Cerebellar nuclear complex (tissue), 1 donor: ENCODE measurements at places on chromosomes 1 and 21.

DNA sequence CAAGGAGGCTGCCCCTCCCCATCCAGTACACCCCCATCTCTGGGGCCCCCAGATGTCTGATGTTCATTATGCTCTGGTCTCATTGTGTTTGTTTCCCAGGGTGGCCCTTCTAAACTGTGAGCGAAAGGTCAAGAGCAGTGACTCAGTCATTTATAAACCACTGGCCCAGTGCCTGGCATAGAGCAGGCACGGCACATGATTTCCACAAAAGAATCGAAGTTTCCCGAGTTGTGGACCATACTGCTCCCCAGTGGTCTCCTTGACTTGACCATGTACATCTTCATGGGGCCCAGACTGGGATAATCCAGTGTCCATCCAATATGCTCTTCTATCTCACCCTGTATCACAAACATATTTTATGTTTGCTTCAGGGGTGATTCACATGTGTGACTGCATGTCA is 153.3 kb downstream of the NR5A2 start:
- DNase-seq = no peak

GRCh38 chr1:245698116-245698515 is 543.3 kb downstream of the KIF26B start:
- DNase-seq = no peak

GRCh38 chr1:119815361-119815760 is 4.1 kb upstream of the REG4 start:
- no peak for DNase-seq

- no peak for DNase-seq
Measured at GRCh38 chr1:67332653-67333529, 25.2 kb downstream of the IL12RB2 start.

DNA sequence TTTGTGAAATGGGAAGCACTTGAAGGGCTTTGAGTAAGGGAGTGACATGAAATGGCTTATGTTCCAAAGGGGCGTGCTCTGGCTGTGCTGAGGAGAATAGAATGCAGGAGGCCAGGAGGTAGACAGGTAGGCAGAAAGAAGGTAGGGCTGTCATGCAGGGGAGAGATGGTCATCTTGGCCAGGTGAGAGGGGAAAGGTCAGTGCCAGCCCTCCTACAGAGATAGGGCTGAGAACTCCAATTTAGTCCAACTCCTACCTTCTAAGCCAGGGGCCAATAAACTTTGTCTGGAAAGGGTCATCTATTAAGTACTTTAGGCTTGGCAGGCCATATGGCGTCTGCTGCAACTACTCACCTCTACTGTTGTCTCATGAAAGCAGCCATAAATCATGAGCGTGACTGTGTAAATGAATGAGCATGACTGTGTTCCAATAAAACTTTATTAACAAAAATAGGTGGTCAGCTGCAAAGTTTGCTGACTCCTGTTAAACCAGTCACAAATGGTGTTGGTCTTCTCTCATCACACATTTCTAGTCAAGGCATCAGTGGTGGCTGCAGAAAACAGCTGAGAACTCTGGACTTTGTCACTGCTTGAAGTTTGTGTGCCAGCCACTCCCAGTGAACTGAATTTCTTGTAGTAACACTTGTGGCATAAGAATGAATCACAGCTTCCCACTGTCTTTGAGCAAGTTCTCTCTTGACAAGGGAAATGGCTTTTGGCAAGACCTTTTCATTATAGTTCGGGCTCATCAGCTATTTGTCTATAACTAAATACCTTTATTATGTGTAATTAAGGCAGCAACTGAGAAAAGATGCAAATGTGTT is 32.0 kb upstream of the CD2 start:
- no peak for DNase-seq

GRCh38 chr1:84492726-84493125 is 13.5 kb upstream of the SPATA1 start:
- no peak for DNase-seq

GRCh38 chr1:176843352-176844297 is 320.9 kb downstream of the ASTN1 start:
- DNase-seq = no peak

DNA sequence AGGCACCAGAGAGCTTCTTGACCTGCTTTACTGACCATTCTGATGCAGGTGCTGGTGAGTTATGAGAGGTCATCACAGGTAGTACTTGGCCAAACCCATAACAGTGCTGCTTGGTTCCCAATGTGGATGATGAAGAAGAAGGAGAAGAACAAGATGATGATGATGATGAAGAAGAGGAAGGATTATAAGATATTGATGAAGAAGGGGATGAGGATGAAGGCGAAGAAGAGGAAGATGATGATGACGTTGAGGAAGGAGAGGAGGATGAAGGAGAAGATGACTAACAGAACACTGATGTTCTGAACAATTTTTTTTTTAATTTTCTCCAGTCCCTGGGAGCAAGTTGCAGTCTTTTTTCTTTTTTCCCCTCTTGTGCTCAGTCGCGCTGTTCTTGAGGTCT is 23.9 kb upstream of the SLAMF1 start:
- DNase-seq = no peak

GRCh38 chr21:41952568-41953248 is 1.1 kb downstream of the C2CD2 start:
- no peak for DNase-seq

GRCh38 chr1:221525749-221526148 is 216.1 kb downstream of the DUSP10 start:
- no peak for DNase-seq

DNA sequence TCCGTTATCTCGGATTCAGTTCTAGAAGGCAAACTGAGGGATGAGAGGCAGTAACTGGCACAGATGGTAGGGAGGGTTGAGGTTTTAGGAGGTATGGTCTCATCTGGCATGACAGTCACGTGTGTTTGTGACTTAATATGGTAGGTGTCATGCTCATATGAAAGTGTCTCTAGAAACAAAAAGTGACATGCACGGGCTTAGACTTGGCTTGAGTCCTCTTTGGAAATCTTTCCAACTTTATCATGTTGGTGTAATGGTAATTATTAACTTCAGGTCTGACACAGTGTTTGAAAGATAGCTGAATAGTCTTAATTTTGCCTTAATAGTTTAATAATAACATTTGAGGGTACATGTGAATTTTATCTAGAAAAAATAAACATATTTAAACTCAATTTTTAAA is 218.1 kb downstream of the FMN2 start:
- DNase-seq = no peak

DNA sequence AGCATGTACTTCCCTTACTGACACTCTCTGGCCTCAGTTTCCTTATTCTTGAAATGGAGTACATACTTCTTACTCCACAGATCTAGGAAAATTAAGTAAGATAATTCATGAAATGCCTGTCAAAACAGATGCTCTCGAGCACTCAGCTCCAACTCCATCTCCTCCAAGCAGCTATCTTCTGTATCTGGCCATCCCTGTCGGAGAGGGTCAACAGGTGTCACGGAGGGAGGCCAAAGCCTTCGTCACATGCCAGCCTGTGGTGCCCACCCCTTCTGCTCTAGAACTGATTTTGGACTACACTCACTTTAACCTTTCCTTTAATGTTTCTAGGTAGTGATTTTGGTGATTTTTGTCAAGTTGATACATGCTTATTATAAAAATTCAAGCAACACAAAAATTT is 18.8 kb upstream of the PKP1 start:
- DNase-seq = no peak

DNA sequence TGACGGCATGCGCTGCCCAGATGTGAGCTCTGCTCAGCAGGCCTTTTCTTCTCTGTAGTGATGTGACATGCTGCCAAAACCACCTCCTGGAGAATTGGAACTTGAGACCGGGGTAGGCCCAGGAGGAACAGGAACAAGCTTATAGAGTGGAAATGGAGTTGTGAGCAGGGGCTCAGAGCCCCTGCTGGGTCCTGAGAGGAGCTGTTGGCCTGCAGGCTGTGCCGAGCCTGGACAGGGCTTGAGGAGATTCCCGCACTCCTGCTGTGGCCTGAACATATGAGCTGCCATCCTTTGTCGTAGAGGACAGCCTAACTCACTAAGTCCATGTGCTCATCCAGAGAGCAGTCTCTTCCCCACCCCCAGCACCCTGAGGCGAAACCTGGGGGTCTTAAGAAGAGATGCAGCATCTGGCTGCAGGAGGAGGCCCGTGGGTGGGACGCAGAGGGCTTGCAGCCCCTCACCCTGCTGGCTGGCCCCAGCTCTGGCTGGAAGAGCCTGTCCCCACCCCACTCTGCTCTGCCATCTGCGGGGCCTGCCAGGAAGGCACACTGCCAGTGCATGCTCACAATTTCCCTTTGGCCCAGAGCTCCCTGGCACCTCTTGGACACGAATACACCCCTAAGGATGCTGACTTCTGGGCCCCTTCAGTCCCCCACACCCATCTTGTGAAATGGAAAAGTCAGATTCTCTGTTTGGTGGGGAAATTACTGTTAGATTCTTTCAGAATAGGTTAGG is 42.5 kb downstream of the PTPRF start:
- peak; percentile 2 for DNase-seq

DNA sequence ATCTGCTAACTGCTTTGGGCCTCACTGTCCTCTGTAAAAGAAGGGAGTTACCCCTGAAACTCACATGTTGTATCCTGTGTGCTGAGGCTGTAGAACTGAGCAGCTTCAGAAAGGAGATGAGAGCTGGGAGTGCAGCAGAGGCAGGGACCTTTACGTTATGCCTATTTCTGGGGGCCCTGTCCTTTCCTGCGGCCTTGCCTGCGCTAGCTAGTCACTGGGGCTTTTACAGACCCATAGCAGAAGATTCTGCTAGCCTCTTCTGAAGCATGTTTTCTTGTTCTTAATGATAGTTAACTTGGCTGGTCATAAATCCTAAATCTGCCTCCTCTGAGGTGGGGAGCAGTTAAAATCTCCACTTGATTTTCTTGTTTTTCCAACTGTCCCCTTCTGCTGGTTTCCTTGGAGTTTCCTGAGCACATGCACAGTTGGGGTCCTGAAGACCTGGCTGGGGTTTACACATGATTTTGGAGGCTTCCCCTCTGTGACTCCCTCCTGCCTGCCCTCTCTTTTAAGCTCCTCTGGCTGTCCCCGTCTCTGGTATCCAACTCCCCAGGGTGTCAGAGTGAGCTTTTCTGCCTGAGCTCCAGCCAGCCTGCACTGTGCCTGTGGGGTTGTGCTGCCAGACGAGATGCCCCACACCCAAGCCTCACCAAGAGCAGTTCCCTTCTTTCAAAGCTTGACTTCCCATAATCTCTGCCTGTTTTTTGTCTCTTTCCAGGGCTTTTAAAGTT is 76.6 kb downstream of the NOS1AP start:
- DNase-seq = no peak

GRCh38 chr1:30375156-30375555 is 348.2 kb downstream of the MATN1 start:
- no peak for DNase-seq

GRCh38 chr1:74861867-74862266 is 128.9 kb downstream of the TYW3 start:
- DNase-seq = no peak

GRCh38 chr1:245056913-245057312 is 97.9 kb upstream of the KIF26B start:
- DNase-seq = no peak

DNA sequence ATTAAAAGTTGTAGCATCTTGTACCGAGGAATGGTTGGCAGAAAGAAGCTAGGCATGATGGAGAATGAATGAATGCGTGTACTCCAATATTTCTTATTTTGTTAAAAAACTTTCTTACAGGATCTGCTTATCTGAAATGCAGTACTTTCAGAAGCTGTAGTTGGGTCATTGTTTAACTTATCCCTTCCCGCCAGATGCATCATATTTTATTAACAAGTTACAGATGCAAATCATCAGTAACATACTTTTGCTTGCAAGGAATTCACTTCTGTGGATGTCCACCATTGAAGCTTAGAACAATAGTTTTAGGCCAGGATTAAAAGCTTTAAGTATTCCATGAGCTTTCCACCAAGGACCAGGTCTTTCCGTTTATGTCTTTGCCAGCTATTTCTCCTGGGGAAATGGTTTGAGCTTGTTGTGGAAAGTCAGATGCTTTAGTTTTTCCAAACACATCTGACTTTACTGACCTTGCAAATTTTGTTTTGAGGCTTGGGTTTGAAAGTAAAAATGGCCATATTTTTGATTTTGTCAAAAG is 65.4 kb downstream of the PATJ start:
- DNase-seq = no peak

- no peak for DNase-seq
Measured at GRCh38 chr1:37958690-37959089, 11.8 kb upstream of the INPP5B start.

- DNase-seq = no peak
Measured at GRCh38 chr1:169108863-169109560, 2.5 kb downstream of the ATP1B1 start.

DNA sequence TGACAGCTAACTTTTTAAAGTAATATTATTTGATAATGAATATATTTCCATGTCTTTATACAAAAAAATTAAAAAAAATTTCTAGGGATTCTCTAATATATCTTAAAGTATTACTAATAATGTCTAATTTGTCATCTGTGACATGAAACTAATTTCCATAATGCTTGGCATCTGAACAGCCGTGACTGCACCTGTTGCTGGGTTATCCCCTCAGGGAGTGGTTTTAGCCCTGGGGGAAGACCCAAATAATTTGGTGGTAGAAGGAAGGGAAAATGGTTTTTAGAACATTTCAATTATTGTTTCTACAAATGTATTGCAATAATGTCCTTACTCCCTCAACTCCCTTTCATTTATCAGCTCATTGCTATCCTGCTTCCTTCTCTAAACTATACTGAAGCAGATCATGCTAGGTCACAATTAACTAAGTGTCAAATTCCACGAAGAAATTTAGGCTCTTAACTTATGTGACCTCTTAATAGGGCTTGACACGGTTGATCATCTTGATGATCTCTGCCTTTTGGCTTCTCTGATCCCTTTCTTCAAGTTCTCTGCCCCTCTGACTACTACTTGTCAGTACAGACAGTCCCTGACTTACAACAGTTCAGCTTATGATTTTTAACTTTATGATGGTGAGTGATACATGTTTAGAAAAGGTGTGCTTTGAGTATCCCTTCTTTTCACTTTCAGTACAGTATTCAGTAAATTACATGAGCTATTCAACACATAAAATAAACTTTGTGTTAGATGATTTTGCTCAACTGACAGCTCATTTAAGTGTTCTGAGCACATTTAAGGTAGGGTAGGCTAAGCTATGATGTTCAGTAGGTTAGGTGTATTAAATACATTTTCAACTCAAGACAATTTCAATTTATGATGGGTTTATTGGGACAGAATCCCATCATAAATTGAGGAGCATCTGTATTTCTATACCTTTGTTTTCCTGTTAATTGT is 26.4 kb upstream of the DPH5 start:
- DNase-seq = no peak
